ENCODE measurements at places on chromosomes 11 and 22.

DNA sequence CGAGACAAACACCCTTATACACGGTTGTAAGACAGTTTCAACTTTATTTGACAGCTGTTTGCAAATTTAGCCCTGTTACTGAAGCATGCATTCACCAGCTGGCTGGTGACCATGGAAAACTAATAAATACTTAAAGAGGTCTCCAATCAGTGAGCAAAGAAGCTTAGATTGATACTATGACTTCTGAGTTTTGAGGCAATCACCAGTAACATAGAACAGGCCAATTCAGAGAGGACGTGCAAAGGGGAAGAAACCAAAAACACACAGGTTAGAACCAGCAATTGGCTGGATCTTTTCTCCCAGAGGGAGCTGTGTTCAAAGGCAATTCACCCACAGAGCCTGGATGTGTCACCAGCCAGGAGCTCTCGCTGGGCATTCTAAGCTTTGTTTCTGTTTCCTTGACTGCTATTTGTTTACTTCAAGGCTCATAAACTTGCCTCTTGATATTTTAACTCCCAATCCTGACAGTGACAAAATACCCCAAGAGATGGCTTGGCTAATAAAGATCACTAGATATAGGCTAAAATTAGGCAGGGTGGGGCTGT is 113.6 kb upstream of the MTMR2 start:
- no peak for DNase-seq
- no peak overlapping the region for H3K27ac ChIP-seq
- no peaks in the 10 kb centered on the region for H3K27me3 ChIP-seq
- H3K4me3 ChIP-seq, result no peak overlapping the region
- no peaks in the 10 kb centered on the region for H3K4me1 ChIP-seq

DNA sequence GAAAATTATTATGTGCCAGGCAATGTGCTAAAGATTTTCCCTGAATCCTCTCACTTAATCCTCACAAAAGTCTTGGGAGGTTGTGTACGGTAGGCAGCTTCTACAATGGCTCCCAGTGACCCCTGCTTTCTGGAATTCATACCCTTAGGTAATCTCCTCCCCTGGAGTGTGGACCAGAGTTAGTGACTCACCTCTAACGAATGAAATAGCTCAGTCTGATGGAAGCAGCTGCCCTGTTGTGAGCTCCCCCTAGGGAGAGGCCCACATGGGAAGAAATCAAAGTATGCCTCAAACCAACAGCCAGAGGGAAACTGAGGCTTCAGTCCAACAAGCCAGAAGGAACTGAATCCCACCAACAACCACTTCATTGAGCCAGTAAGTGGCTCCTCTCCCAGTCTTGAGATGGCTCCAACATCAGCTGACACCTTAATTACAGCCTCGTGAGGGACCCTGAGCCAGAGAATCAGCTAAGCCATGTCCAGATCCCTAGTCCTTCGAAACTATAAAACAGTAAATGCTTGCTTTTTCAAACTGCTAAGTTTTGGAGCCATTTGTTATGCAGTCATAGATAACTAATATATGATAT is 98.9 kb upstream of the ISX start:
- DNase-seq, result no peak
- H3K4me1 ChIP-seq, result peaks cover 3% of the 10 kb centered on the region
- H3K27me3 ChIP-seq, result no peaks in the 10 kb centered on the region
- no peak overlapping the region for H3K4me3 ChIP-seq

DNA sequence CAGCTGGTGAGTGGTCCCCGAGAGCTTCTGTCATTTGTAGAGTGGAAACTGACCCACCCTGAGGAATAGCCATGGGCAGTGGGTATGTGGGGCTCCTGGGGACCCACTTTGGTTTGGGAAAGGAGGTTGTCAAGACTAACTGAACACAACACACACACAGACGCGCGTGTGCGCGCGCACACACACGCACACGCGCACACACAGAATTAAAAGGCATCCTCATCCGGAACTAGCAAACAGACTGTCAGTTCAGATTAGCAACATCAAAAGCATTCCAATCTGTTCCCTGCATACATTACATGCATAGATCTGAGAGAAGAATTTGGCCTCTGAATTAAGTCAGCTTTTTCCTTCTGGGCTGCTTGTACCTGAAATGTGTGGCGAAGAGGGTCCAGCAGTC is 284.7 kb downstream of the ST3GAL4 start:
- no peaks in the 10 kb centered on the region for H3K36me3 ChIP-seq
- H3K27ac ChIP-seq, result no peak overlapping the region
- no peaks in the 10 kb centered on the region for H3K4me1 ChIP-seq
- H3K27me3 ChIP-seq, result no peaks in the 10 kb centered on the region
- DNase-seq, result no peak
- H3K4me3 ChIP-seq, result no peak overlapping the region

DNA sequence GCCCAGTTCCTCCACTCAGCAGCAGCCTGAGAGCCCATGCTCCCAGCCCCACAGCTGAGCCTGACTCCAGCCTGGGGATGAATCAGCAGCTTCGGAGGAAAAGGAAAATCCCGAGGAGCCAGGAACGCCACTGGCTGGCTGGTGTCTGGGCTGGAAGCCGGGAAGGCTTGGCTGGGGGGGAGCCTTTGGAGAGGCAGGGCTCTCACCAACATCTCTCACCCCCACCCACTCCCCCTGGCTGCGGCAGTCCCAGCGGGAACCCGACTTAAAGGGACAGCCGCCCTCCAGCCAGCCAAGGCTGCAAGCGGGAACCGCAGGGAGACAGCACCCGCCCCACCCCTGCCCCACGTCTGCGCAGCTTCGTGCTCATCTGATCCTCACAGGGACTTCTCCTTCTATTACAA is 28.4 kb downstream of the KIAA0930 start:
- peaks cover 26% of the 10 kb centered on the region for H3K4me1 ChIP-seq
- DNase-seq, result no peak
- H3K27ac ChIP-seq, result no peak overlapping the region
- no peaks in the 10 kb centered on the region for H3K36me3 ChIP-seq
- no peaks in the 10 kb centered on the region for H3K27me3 ChIP-seq
- H3K4me3 ChIP-seq, result no peak overlapping the region

GRCh38 chr11:131910523-131911387 is 540.3 kb downstream of the NTM start:
- H3K36me3 ChIP-seq, result no peaks in the 10 kb centered on the region
- H3K4me1 ChIP-seq, result peaks cover 15% of the 10 kb centered on the region
- H3K27me3 ChIP-seq, result no peaks in the 10 kb centered on the region
- H3K4me3 ChIP-seq, result peak overlapping the region; percentile 76

GRCh38 chr11:124762624-124763155 is 600 bp upstream of the ESAM start:
- peaks cover 6% of the 10 kb centered on the region for H3K36me3 ChIP-seq
- no peak for DNase-seq
- H3K27ac ChIP-seq, result no peak overlapping the region
- H3K27me3 ChIP-seq, result peaks cover 51% of the 10 kb centered on the region
- H3K4me3 ChIP-seq, result peak overlapping the region; percentile 52

DNA sequence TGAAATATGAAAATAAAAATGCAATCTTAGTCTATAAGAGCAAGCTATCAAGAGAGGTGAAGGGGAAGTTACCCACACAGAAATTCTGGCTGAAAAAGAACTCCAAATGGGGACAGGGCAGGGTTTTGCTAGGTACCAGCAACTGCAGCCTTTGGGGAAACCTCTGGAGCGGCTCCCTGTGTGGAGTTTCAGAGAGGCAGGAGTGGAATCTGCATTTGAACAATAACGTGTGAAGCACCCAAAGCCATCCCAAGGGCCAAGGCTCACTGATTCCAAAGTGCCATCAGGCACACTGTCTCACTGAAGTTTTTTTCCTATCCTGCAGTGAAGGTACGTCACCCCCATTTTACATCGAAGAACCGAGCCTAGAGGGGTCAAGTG is 87.8 kb downstream of the KCNC1 start:
- H3K27me3 ChIP-seq, result no peaks in the 10 kb centered on the region
- DNase-seq, result no peak
- no peak overlapping the region for H3K4me3 ChIP-seq
- H3K4me1 ChIP-seq, result 0 out of 2 replicates have a peak, but pooled peaks cover 2% of the 10 kb centered on the region

GRCh38 chr11:7300281-7300680 is 48.6 kb downstream of the SYT9 start:
- H3K36me3 ChIP-seq, result no peaks in the 10 kb centered on the region
- H3K27me3 ChIP-seq, result no peaks in the 10 kb centered on the region
- no peak for DNase-seq
- no peak overlapping the region for H3K27ac ChIP-seq
- no peak overlapping the region for H3K4me3 ChIP-seq

DNA sequence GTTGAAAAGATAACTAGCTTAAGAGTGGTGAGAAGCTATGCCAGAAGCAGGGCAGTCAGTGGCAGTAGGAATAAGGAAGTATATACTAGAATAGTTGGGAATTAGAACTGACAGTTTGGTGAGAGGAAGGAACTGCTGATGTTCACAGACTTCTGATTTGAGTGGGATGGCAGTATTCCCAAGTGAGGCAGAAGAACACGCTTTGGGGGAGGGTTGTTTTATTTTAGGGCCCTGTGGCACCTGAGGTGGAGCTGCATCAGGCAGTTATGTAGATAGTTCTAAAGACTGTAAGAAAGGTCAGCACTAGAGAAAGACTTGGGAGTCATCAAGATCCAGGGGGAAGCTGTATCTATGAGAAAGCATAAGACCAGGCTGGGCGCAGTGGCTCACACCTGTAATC is 66.3 kb upstream of the TNRC6B start:
- H3K4me3 ChIP-seq, result no peak overlapping the region
- DNase-seq, result no peak
- H3K4me1 ChIP-seq, result no peaks in the 10 kb centered on the region
- no peaks in the 10 kb centered on the region for H3K27me3 ChIP-seq

DNA sequence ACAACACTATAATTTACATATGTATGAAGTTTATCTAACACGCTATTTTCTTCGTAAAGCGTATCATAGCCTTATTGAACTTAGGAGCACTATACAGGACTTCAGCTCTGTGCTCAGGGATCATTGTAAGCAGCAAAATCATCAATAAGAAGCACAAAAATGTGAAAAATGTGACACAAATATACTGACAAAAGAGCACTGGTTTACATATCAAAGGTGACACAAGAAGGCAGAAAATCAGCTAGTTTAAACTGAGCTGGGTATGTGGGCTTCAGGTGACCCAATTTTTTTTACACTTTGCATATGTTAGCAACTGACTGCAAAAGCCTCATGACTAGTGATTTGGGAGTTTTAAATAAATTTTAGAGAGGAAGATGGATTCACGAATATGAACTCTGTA is 215.2 kb upstream of the CHORDC1 start:
- H3K4me3 ChIP-seq, result peak overlapping the region; percentile 45
- no peaks in the 10 kb centered on the region for H3K36me3 ChIP-seq
- no peak for DNase-seq
- no peaks in the 10 kb centered on the region for H3K27me3 ChIP-seq
- H3K27ac ChIP-seq, result peak overlapping the region; percentile 57

GRCh38 chr22:32707971-32708370 is 93.5 kb upstream of the TIMP3 start:
- no peaks in the 10 kb centered on the region for H3K4me1 ChIP-seq
- no peak for DNase-seq
- no peak overlapping the region for H3K4me3 ChIP-seq
- no peaks in the 10 kb centered on the region for H3K36me3 ChIP-seq
- no peak overlapping the region for H3K27ac ChIP-seq
- no peaks in the 10 kb centered on the region for H3K27me3 ChIP-seq

GRCh38 chr11:27820249-27820648 is 120.0 kb upstream of the BDNF start:
- no peak overlapping the region for H3K27ac ChIP-seq
- no peak for DNase-seq
- H3K4me1 ChIP-seq, result no peaks in the 10 kb centered on the region
- H3K4me3 ChIP-seq, result no peak overlapping the region
- H3K27me3 ChIP-seq, result no peaks in the 10 kb centered on the region

DNA sequence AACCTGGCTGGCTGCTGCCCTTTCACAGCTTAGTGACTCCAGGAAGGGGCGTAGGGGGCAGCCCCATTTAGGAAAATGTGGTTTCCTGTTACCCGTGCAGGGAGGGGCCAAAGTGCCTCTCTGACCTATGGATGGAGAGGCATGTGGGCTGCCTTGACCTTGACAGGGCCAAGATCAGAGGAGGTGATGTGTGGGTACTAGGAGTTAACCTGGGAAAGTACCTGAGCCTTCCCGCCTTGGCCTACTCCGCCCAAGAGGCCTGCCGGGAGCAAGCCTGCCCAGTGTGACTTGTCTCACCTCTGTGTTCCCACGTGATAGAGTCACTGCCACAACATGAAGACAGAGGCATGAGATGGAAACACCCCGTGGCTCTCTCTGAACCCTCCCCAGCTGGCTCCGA is 33.4 kb downstream of the GRAMD4 start:
- H3K36me3 ChIP-seq, result no peaks in the 10 kb centered on the region
- no peaks in the 10 kb centered on the region for H3K4me1 ChIP-seq
- H3K27ac ChIP-seq, result no peak overlapping the region
- no peak for DNase-seq

DNA sequence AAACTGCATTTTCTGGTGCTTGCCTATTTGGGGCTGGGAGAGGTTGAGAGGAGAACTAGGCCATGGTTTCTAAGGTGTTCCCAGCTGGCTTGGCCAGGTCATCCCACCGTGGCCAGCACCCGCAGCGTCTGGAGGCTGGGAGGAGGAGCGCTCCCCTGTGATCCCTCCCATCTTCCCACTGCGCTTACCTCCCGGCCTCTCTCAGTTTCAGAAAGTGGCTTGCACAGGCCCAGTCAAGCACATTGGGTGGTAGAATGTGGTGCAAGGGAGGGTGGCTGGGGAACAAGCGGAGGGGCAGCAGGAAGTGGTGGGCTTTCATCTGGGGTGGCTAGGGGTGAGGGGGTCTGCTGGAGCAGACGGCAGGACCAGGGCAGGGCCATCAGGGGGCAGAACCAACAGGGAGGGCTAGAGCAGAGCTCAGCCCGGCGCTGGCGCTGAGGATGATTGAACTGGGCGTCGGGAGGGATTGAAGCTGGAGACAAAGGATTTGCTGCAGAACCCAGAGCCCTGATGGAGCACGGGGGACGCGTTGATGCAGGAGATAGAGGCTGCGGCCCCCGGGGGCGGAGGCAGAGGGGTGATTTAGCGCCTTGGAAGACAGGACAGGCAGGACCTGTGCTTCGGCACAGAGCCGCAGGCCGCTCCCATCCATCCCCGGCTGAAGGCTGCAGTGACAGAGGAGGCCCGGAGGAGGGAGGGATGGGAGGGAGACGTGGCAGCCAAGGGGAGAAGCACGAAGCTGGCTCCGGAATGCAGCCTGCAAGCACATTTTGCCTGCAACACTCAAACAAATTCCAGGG is 76.0 kb downstream of the TRIM29 start:
- no peaks in the 10 kb centered on the region for H3K36me3 ChIP-seq
- peak; percentile 19 for DNase-seq
- no peak overlapping the region for H3K4me3 ChIP-seq
- H3K27me3 ChIP-seq, result no peaks in the 10 kb centered on the region
- H3K27ac ChIP-seq, result no peak overlapping the region

GRCh38 chr11:1862588-1863351 is 9.9 kb downstream of the LSP1 start:
- no peak overlapping the region for H3K4me3 ChIP-seq
- H3K27ac ChIP-seq, result no peak overlapping the region
- peaks cover 8% of the 10 kb centered on the region for H3K4me1 ChIP-seq
- no peaks in the 10 kb centered on the region for H3K36me3 ChIP-seq
- DNase-seq, result no peak
- no peaks in the 10 kb centered on the region for H3K27me3 ChIP-seq

- no peak for DNase-seq
- peaks cover 40% of the 10 kb centered on the region for H3K4me1 ChIP-seq
- no peak overlapping the region for H3K27ac ChIP-seq
- no peaks in the 10 kb centered on the region for H3K27me3 ChIP-seq
- no peaks in the 10 kb centered on the region for H3K36me3 ChIP-seq
- peak overlapping the region; percentile 59 for H3K4me3 ChIP-seq
Measured at GRCh38 chr22:31629741-31630184, 32.3 kb downstream of the PISD start.

GRCh38 chr22:21015466-21016006 is 571 bp downstream of the P2RX6 start:
- peaks cover 2% of the 10 kb centered on the region for H3K27me3 ChIP-seq
- no peak overlapping the region for H3K4me3 ChIP-seq

- H3K4me1 ChIP-seq, result no peaks in the 10 kb centered on the region
- H3K27ac ChIP-seq, result no peak overlapping the region
- no peaks in the 10 kb centered on the region for H3K36me3 ChIP-seq
Measured at GRCh38 chr11:72482211-72482812, 48.0 kb upstream of the CLPB start.

Data from H1 (cell line).